MCF 10A (cell line): ENCODE measurements at places on chromosomes 6 and 20. TPM values are rescaled to one million over a fixed set of nuclear protein-coding genes. Genes with fewer than 3 reads are reported as not detected.

The CYB5R4 gene
- 18.9 and 22.2 TPM in 2 replicates for total RNA-seq

The DDAH2 gene
- total RNA-seq: 8.5 and 13.5 TPM in 2 replicates

The KIF16B gene
- total RNA-seq: 14.8 and 15.8 TPM in 2 replicates

The TTK gene
- 11.9 and 19.1 TPM in 2 replicates for total RNA-seq

The OR2H1 gene
- not detected in 2 replicates for total RNA-seq

The RNF182 gene
- not detected in 2 replicates for total RNA-seq

The BPIFB4 gene
- not detected in 2 replicates for total RNA-seq

The CCM2L gene
- total RNA-seq: not detected in 2 replicates

The HLA-C gene
- 151 and 228 TPM in 2 replicates for total RNA-seq

The SCRT2 gene
- not detected in 2 replicates for total RNA-seq

The IL17F gene
- not detected in 2 replicates for total RNA-seq

The PDE7B gene
- total RNA-seq: 0.42 and 1.4 TPM in 2 replicates

The TGM2 gene
- 0.76 and 1.5 TPM in 2 replicates for total RNA-seq

The MTHFD1L gene
- total RNA-seq: 82.4 and 110 TPM in 2 replicates

The SLC17A2 gene
- total RNA-seq: not detected in 2 replicates

The ATP6V1G2 gene
- 1.2 and 2.4 TPM in 2 replicates for total RNA-seq

The VWA7 gene
- 2.0 and 3.1 TPM in 2 replicates for total RNA-seq

The AVP gene
- not detected in 2 replicates for total RNA-seq

The OLIG3 gene
- not detected in 2 replicates for total RNA-seq

The F13A1 gene
- 0.65 and 0.93 TPM in 2 replicates for total RNA-seq

The NR2E1 gene
- not detected in 2 replicates for total RNA-seq

The MDFI gene
- 39.1 and 59.1 TPM in 2 replicates for total RNA-seq

The RAET1L gene
- total RNA-seq: 1.2 TPM in 2 replicates

The SLC22A3 gene
- total RNA-seq: 0.09 and 0.20 TPM in 2 replicates

The COMMD7 gene
- total RNA-seq: 24.1 and 28.3 TPM in 2 replicates
